ENCODE measurements at places on chromosomes 6 and 20.
A peak's percentile ranks its signal among the peaks of the same experiment; 100 is the strongest.

DNA sequence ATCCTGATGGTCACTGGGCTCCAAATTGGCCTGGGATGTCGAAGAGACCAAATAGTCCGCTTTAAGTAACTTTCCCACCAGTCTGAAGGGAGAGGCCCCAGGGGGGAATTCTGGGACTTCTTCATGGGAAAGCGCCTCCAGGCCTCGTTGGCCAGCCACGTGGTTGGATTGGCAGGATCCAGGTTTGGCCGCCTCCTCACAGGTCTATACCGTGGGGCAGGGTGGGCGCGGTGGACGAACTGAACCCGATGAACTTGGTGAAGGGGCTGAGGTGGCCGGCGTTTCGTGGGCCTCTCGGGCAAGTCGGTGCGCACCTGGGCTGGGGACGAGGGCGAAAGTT, 297 bp downstream of the POM121L2 start:
- no peak for DNase-seq

- no peak for DNase-seq
These were observed 93.9 kb downstream of the PSMG4 start for GRCh38 chr6:3352678-3353077.

- DNase-seq, result peak; percentile 66
These were observed 136.9 kb downstream of the CD83 start for GRCh38 chr6:14254505-14254904.

- no peak for DNase-seq
These were observed 127.8 kb downstream of the ATXN1 start for GRCh38 chr6:16633465-16633864.

- no peak for DNase-seq
These were observed 1.9 kb upstream of the CDYL start for GRCh38 chr6:4774296-4774695.

DNA sequence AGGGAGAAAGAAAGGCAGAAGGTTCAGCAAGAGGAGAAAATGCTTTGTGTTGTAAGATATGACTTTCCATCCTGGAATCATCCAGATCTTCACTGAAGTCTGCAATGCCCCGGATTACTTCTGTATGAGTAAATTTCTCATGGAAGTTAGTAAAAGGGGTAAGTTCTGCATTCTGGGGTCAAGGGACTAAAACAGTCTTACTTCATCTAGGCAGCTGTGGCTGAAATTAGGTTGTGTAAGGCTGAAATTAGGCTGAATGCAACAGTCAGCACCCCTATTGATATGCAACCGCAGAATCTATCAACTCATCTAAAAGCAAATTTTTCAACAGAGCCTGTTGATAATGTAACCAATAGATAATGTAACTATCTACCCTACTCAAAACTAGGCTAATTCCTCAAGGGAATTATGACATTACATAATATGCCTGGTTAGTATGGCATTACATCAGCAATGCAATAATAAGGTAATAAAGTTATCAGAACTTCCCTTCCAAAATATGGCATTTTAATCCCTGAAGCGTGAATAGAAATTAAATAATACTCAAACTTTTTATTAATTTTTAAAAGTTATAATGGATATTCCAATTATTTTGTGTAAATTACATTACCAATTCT, 671.7 kb upstream of the CITED2 start:
- no peak for DNase-seq

GRCh38 chr6:26025894-26026832, 61.1 kb upstream of the HFE start:
- peak; percentile 95 for DNase-seq

- DNase-seq, result no peak
These were observed 70.7 kb upstream of the ARMC2 start for GRCh38 chr6:108777536-108777935.

DNA sequence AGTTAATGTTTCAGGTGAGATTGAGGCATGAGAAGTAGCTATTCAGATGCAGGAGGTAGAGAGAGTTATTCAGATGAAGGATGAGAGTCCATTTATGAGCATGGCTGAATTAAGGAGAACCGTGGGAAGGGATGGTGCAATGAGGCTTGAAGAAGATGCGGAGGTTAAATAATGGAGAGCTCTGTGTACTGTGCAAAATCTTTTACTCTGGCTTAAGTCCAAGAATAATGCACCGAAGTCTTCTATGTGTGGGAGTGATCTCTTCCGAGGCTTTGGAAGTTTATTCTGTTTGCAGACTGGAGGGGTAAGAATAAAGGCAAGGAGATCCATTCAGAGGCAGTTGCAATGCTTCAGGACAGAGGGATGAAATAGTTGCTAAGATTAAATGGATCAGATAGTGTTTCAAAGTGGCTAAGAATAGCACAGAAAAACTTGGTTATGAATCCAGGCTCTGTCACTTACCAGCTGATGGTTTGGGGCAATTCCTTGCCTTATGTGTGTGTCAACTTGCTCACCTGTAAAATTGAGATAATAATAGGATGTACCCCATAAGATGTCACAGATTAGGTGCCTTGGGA, 467.1 kb downstream of the HDGFL1 start:
- DNase-seq, result no peak

DNA sequence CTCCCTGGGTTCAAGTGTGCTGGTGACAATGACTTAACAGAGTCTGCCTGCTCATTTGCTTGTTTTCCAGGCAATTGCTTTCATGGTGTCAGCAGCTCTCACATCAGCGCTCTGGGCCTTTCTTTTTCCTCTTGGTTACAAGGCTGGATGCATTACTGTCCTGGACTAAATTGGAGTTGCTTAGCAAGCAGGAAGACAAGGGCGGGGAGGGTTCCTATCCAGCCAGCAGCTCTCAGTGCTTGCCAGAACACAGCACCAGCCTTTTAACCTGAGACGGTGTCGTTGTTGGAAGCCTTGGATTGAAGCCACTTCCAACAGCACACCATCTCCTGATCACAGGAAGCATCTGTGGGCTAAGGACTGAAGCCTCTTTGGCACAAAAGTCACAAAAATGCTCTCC, 606.9 kb downstream of the CDH26 start:
- no peak for DNase-seq

DNA sequence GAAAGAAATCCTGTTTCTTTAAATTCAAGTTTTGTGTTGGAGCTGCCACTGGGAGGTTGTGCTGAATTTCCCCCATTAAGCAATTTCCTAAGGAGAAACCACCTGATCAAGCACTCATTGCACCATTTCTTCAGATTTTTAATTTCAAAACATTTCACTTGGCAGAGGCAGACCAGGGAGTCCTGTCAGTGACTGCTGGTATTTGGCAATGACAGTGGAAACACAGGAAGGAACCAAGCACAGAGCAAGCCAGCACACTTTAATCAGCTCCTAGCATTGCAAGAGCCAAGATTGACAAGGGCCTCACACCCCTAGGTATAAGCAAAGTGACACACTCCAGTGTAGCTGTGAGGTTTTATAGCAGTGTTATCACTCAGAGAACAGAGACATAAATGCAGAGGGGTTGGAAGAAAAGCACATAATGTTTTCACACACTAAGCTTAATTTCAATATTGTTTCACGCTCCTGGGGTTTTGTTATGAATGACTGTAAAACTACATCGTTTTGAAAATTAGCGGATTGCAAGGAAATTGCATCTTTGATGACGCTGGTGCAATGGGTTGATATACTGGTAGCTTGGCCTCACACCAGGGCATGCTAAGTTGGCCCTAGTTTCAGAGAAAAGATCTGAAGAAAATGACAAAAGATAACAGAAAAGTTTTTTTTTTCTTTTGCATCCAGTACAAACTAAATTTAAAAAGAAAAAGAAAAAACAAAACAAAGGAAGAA, 768.4 kb downstream of the TFAP2A start:
- no peak for DNase-seq

DNA sequence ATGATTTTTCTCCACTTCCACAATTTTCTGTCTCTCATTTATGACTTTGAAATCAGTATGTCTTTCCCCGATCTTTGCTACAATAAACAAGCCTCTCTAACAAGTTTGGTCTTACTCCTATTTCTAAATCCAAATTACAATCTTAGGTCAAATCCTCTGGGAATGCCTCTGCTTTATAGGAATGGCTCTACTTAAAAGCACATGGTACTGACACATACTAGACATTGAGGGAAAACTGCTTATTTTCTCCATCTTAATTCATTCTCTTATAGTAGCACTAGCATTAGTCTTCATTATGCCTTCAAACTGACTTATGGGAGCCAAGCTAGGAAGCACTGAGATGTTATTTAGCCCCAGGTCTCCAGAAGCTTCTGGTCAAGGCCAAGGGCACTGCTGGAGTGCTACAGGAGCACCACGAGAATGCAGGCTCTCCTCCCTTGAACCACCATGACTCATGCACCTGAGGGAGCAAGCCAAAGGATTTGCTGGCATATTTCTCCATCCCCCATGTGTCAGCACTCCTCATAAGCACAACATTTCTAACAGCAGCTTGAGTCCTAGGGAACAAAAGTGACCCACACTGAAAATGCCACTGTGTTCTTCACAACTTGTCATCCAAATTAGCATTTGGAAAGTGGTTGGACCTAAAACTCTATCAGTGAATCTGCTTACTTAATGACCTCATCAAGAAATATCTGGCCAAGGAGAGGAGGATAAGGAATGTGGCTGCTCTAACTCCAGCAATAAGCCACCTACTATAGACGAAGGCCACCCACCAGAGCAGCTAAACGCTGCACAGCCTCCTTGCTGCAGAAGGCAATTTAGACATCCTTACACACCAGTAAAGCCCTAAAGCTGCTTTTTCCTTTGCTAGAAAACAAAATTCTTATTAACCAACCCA, 156.8 kb upstream of the KCNQ5 start:
- DNase-seq, result no peak

- no peak for DNase-seq
These were observed 17.6 kb downstream of the CD109 start for GRCh38 chr6:73713426-73714147.

DNA sequence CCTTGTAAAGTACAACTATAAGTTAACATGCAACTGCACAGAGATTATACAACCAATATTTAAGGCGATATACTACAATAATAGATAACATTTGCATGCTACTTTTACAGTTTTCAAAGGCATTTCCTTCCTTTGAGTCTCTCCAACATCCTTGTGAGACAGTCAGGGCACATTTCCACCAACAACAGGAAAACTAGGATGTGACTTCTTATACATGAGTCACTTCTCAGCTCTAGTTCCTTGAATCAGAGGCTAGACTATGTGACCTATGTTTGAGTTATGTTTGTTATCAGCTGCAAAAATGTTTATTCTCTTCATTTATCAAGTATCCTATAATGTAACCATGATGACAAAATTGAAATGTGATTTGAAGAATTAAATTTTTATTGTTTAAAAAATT, 51.7 kb upstream of the TFAP2D start:
- DNase-seq, result no peak

DNA sequence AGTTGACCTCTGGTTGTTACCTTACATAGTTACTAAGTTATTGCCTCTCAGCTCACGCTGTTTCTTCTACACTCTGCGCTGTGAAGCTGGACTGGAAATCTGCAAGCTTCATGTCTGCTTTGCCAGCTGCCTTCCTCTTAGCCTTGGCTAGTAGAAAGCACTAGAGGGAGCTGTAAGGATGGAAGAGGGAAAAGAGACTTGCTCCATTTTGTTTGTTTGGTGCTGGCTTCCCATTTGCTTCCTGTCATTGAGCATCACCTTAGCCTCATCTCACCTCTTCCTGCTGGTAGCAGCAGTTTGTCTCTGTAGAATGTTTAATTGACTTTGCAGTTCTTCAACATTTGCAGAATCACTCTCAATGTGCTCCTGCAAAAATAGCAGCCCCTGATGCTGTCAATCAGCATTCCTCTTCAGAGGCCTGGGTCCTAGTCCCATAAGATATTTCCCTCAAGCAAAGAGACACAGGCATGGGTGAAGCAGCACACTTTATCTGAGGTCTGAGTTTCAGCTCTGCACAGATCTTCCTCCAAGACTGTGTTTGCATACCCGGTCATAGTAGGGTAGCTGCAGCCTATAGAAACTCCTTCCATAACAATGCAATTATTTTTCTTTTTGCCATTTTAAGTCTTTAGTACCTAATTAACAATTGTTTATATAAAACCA, 302.2 kb upstream of the EPHA7 start:
- no peak for DNase-seq

GRCh38 chr6:166156942-166157341, 10.7 kb downstream of the TBXT start:
- DNase-seq, result no peak

Data from naive B cell (primary cell).